DMS79 treated with DMSO at 0.1 percent for 48 hours (cell line): ENCODE measurements at places on chromosomes 6 and 20.

DNA sequence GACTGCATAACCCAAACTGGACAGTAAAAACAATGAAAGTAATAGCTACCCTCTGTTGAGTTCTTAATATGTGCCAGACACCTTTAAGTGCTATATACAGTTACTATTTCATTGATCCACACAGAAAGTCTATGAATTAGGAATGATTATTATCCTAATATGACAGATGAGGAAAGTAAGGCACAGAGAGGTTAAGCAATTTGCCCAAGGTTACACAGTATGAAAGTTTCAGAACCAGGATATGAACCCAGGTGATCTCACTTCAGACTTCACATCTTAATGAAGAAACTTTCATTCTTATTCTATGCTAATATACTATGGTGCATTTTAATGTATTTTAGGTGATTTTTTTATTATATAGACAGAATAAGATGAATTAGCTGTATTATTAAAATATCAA, 40.6 kb upstream of the RIPPLY2 start:
- DNase-seq: no peak

DNA sequence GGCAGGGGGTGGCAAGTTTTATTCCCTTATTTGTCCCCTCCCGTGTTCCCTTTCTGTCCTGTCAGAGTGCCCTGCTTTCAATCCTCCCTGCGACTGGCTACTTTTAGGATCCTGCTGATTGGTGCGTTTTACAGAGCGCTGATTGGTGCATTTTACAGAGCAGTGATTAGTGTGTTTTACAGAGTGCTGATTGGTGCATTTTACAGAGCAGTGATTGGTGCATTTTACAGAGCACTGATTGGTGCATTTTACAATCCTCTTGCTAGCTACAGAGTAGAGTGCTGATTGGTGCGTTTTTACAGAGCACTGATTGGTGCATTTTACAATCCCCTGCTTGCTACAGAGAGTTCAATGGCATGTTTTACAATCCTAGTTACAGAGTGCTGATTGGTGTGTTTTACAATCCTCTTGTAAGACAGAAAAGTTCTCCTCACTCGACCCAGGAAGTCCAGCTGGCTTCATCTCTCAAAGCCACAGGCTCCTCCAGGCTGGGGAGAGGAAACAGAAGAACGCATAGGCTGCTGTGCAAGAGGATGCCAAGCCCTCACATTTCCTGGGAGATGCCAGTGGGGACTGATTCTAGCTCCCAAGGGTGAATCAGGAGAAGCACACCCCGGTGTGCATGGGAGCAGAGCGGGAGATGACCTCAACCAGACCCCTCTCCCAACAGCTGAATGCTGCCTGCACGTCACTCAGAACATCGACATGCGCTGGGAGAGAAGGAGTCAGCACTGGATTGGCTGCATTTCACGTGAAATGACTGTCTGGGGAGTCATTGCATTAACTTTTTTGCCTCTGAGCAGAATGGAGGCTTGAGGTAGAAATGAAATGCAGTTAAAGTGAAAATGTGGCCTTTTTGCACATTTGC, 48.3 kb upstream of the SLC22A23 start:
- DNase-seq: no peak

GRCh38 chr6:20877008-20877937, 343.0 kb downstream of the CDKAL1 start:
- no peak for DNase-seq

DNA sequence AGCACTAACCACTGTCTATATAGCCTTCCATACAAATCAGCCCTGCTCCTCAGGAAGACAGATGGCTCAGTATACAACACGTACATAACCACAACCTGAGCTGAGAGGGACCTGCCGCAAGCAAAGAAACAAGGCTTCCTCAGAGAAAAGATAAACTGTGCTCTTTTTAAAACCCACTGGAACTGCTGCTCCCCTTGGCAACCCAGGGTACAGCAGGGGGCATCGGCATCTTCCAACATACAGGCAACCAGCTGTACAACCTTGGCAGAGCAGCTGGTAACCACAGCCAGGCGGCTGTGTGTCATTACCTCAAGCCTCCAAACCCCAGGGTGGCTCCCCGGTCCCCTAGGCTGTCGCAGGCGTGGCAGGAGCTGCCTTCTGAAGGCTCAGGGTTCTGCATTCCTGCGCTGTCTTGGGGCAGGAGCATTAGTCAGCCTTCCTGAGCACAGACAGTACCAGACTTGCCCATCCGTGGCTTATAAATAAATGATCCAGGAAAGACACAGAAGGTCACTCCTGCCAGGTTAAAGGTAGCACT, 249.5 kb downstream of the ADGRG6 start:
- DNase-seq: no peak

GRCh38 chr6:111942561-111942960, 69.3 kb upstream of the FYN start:
- DNase-seq: no peak

DNA sequence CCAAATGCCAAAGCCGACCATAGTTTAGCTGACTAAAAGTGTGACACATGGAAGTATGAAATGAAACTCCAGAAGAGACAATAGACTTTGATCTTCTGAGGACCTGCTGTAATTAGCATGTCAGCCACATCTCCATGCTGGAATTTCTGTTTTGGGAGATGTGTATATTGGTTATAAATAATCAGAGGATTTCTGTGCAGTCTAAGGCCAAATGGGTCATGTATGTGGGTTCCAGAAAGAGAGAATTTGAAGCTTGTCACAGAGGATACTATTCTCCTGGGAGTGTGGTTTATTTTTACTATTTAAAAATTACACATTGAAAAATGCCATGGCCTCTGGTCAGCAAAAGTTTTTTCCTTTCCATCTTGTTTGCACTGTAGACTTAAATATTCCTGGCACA, 405.5 kb upstream of the PLCB4 start:
- DNase-seq: no peak

DNA sequence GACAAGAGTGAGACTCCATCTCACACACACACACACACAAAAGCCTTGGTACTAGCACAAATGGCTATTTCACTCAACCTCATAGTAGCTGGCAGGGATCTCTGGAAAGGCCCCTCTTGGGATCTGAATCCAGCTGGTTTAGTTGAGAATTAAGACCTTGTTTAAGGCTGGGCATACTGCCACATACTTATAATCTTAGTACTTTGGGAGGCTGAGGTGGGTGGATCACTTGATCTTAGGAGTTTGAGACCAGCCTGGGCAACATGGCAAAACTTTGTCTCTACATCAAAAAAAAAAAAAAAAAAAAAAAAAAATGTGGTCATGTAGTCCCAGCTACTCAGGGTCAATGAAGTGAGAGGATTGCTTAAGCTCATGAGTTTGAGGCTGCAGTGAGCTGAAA, 628.3 kb downstream of the MMUT start:
- no peak for DNase-seq

GRCh38 chr20:39751557-39752137, 789.5 kb downstream of the DHX35 start:
- DNase-seq: no peak

GRCh38 chr20:46304361-46304760, 3.9 kb downstream of the CDH22 start:
- no peak for DNase-seq

DNA sequence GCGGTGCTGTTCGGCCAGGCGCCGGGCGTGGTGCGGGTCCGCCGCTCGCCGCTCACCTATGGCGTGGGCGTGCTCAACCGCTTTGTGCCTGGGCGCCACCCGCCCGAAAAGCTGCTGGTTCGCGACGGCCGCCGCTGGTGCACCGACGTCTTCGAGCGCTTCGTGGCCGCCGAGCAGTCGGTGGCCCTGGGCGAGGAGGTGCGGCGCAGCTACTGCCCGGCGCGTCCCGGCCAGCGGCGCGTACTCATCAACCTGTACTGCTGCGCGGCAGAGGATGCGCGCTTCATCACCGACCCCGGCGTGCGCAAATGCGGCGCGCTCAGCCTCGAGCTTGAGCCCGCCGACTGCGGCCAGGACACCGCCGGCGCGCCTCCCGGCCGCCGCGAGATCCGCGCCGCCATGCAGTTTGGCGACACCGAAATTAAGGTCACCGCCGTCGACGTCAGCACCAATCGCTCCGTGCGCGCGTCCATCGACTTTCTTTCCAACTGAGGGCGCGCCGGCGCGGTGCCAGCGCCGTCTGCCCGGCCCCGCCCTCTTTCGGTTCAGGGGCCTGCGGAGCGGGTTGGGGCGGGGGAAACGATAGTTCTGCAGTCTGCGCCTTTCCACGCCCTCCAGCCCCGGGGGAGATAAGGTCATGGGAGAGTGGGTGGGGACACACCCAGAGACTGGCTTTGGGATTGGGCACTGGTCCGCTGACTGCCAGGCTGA, 15.7 kb downstream of the ADISSP start:
- DNase-seq: peak; percentile 85

DNA sequence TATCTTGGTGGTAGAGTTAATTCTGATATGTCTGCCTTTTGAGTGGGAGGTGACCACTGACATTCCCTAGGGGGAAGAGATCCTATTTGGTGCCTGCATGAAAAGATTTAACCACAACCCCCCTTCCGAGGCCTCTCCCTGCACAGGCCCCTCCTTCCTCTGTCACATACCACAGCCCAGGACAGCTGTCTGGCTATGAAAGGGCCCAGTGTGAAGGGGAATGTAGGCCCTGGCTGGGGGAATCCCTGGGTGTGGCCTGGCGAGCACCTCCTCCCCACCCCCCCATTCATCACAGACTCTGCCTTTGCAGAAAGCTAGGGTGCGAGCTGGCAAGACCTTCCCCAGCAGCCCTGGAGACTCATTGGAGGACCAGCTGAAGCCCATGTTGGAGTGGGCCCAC, 27.4 kb upstream of the MAPRE1 start:
- DNase-seq: no peak

- DNase-seq: no peak
These were observed 12.0 kb downstream of the FOXP4 start for GRCh38 chr6:41558033-41558807.

DNA sequence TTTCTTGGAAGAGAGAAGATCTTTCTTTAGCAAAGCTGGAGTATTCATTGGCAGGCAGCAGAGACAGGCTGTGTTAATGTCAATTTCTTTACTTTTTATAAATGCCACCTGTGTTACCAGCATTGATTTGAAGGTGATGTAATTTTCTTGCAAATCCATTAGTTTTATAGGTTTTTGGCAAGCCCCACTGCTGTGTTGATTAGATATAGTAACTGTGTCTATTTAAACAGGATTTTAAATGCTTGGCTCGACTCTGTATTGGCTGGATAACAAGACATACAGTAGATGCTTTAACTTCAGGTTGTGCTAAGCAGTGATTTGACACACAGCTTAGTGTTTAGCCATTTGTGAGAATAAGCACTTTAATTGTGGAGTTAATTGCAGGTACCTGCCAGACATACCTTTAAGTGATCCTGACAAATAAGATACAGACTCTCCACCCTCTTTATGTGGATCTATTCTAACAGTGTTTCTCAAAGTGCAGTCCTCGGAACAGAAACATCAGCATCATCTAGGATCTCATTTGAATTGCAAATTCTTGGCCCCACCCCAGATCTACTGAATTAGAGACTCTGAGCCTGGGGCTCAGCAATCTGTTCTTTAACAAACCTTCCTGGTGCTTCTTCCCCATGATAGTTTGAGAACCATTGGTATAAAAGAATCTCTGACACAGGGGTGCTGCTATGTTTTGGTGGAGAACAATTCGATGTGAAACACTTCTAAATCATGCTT, 397.5 kb downstream of the HDGFL1 start:
- peak; percentile 35 for DNase-seq

DNA sequence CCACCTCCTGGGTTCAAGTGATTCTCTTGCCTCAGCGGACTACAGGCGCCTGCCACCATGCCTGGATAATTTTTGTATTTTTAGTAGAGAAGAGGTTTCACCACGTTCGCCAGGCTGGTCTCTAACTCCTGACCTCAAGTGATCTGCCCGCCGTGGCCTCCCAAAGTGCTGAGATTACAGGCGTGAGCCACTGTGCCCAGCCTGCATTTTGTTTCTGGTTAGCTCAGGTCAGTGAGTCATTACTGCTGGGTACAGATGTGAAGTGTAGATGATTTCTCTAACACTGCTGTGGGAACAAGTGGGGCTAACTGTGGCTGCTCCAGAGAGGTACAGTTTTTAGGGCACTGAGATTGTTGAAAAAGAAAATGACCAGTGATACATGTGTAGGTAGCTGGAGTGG, 188.6 kb downstream of the PRL start:
- DNase-seq: no peak
